Nephron progenitor cell (in vitro differentiated cells): ENCODE measurements at places on chromosomes 5 and 9.

GRCh38 chr5:61625137-61625561 is 293.1 kb downstream of the ZSWIM6 start:
- DNase-seq, result no peak

- DNase-seq, result no peak
Observed at GRCh38 chr5:33892620-33893137, 889 bp upstream of the ADAMTS12 start.

GRCh38 chr5:131281133-131281867 is 17.4 kb downstream of the CDC42SE2 start:
- DNase-seq, result no peak

- no peak for DNase-seq
Observed at GRCh38 chr9:35801328-35802128, 10.1 kb downstream of the NPR2 start.

DNA sequence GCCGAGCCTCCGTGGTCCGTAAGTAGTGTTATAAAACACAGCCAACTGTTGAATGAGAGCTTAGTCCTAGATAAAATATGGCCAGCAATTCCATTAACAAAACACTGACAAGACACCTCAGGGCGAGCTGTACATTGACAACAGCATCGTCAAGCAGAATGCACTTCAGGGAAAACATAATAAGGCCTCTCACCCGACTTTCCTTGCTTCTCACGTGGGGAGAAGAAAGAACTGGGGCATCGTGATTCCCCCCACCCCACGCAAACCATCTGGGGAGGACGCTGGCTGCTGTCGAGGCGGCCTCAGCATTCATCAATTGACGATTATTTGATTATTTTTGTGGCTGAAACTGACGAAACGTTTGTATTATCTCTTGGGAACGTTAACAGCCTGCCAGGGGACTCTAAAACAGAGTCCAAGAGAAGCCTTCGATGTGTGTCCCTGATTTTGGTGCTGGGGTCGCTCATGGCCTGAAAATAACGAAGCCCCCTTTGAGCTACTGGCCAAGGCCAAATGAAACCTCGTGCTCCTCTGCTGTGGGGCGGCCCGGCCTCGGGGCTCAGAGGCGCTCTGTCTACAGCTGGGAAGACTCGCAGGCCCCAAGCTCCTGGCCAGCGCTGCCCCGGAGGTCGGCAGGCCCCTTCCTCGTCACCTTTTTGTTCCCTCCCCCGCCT is 464 bp downstream of the GDF9 start:
- DNase-seq, result no peak

DNA sequence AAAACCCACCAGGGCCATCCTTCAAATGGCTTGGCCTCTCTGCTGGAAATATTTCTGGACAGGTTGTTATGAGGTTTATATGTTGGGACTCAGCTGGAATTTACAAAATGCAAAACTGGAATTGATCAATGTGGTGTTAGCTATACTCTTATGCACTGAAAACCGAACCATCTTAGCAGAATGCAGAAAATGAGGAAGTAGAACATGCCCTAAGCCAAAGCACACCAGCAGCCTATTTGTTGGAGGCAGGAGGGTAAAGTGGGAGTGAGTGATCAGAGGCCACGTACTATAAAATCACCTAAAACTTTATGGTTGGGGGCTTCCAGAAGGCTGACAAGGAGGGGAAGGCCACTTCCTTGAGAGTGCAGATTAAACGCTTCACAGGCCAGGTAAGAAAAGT is 63.6 kb upstream of the C5orf63 start:
- no peak for DNase-seq

DNA sequence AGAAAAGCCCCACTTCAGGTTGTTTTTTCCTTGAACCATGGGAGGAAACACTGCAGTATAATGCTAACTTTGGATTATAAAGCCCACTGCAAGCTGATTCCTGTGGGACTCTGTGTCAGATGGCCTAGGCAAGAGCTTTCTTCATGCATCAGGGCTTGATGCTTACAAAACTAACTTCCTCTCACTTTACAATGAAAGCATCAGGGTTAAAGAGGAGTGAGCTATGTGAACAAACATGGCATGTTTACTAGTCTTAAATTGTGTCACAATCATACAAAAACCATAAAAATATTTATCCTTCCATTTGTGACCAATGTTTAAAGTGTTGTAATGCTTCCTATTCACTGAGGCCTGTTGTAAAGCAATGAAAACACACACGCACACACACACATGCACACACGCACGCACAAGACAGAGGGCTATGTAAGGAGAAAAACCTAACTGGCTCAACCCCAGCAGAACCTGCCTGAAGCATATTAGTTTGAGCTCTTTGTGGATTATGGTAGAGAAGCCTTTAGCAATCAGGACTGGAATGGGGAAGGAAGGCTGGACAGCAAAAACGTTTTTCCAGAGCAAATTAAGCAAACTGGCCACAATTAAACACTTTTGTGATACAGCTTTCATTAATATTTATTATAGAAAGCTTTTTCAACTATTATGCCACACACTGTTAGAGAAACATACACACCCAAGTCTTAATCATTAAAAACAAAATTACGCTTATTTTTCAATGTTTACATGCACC is 122.2 kb downstream of the AUH start:
- DNase-seq, result no peak

GRCh38 chr5:98543490-98543889 is 230.0 kb upstream of the RGMB start:
- no peak for DNase-seq

- no peak for DNase-seq
Observed at GRCh38 chr5:168364151-168364661, 72.8 kb downstream of the WWC1 start.

- DNase-seq, result no peak
Observed at GRCh38 chr5:24059006-24059405, 551.6 kb downstream of the PRDM9 start.

DNA sequence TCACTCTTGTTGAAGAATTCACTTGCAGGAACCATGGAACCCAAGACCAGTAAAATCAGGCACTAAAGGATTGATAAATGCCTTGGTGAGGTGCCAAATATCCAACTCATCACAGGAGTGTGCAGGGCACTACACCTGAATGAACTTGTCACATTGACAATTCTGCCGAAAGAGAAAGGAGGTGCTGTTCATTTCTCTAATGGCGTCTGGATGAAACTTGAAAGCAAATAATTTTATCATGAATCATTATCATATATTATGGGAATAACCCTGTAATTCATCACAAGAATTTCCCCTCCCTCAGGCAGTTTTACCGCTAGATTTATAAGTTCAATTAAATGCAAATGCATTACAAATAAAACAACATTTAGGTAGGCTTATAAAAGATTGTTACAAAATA is 360.0 kb downstream of the GLIS3 start:
- DNase-seq, result no peak

DNA sequence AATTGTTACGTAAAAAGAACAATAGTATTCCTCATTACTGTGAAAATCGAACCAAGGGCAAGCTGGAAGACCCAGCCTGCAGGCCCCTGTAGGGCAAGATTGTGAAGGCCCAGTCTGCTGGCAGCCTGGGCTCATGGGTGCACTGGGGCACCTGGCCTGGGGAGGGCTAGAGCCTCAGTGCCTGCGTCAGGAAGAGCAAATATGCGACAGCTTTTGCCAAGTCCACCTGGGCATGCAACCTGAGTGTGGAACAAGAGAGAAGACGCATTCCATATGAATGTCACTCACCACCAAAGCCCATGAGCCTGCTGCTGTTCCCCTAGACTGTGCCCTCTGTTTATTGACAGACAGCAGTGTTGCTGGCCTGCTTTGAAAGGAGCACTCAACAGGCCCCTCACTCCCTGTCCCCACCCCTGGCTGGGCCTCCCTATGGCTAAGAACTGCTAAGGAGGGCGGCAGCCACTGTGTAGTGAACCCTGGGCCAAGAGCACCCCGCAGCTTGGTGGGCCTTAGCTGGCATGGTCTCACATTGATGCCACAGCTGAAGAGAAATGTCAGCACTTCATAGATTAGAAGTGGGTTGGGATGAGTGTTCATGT is 28.2 kb downstream of the PSD2 start:
- DNase-seq, result no peak

GRCh38 chr5:169551696-169552095 is 31.9 kb upstream of the SPDL1 start:
- no peak for DNase-seq

DNA sequence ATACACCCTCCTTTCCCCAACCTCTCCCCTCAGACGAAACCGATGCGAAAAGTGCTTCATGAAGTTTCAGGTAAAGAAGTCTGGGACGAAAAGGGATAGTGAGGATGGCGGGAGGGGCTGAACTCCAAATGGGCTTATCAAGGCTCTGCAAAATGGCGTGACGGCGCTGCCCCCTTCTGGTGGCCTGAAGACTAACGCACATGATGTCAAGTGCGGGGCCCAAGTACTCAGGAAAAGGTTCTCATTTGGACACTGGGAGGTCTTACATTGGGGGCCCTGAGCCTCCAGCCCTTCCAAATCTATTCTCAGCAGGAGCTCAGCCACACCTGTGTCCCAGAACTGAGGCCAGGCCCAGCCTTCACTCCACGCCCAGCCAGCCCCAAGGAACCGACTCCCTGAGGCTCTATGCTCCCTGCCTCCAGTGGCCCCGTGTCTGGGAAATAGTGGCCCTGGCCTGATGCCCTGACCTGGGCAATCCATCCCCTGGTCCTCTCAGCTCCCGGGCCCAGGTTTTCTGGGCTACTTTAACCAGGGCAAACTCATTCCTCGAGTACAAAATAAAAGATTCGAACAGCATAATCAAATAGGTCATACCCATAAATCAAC is 119.9 kb downstream of the KCNIP1 start:
- peak; percentile 76 for DNase-seq

DNA sequence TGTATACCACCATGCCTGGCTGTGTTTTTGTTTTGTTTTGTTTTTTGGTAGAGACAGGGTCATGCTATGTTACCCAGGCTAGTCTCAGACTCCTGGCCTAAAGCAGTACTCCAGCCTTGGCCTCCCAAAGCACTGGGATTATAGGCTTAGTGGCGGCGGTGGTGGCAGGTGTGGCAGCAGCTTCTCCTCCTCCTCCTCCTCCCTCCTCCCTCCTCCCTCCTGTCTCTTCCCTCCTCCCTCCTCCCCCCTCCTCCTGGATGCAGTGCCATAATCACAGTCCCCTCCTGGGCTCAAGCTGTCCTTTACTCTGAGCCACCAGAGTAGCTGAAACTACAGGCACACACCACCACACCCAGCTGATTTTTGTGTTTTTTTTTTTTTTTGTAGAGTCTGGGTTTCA is 71.2 kb downstream of the UHRF2 start:
- no peak for DNase-seq

GRCh38 chr5:169216866-169217265 is 84.1 kb downstream of the SLIT3 start:
- no peak for DNase-seq

GRCh38 chr5:103232393-103232999 is 26.1 kb upstream of the MACIR start:
- no peak for DNase-seq

DNA sequence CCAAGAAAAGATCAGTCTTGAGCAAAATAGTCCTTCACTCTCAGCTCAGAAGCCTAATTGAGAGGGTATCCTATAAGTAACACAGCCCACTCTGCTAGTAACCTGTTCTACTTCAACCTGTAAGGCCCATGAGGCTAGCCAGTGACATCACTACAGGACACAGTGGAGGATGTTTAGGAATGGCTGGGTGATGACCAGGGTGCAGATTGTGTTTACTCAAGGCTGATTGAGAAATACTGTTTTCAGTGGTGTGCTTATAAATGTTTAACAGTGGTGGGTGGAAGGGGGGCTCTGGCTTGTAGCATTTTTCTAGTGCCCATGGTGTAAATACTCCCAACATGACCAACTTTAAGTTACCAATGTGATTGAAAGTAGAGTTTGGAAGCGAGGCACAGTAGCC is 159.8 kb upstream of the CCDC152 start:
- no peak for DNase-seq

DNA sequence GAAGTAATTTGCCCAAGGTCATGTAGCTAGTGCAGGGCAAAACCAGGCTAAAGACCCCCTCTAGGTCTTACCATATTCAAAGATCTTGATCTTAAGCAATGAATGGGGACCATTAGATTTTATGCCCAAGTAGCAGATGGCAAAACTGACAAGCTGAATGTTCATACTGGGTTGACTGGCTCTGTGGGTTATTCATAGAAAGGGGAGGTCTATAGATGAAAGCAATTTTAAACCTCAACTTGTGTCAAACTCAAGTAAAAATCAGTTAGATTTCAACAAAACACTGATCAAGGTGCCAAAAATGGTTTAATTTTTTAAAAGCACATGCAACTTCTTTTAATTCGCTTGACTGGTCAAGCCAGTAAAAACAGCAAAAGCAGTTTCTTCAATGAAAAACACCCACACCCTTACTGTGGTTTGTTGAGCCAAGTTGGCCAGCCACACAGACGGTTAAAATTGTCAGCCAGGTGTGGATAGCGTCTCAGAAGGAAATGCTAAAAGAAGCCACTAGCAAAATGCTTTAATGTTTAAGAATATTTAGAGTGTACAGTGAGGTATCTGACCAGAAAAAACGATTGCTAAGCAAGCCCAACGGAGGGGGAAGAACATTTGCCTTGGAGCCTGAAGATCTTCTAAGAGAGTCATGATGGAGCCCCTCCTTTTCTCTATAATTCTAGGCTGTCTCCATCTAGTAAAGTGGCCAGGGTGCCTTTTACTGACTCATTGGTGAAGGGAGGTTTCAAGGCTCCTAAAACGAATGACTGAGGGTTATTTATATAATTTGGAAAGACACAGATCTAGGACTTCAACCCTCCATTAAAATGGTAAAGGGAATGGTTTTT is 539.6 kb upstream of the CLINT1 start:
- no peak for DNase-seq

DNA sequence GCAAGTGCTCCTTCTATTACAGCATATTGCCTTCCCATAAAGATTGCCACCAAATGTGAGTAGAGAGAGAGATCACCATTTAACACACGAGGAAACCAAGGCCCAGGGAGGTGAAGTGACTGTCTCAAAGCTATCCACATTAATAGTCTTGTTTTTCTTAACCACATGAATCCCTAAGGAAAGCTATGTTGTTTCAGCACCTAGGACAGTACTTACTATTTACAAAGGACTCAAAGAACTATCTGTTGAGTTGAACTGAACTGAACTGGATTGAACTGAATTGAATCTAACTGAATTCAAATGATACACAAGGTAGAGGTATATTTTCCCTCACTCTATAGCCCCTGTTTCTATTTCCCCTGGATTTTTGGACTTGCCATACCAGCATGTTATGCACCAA is 430.4 kb downstream of the CAAP1 start:
- DNase-seq, result no peak

DNA sequence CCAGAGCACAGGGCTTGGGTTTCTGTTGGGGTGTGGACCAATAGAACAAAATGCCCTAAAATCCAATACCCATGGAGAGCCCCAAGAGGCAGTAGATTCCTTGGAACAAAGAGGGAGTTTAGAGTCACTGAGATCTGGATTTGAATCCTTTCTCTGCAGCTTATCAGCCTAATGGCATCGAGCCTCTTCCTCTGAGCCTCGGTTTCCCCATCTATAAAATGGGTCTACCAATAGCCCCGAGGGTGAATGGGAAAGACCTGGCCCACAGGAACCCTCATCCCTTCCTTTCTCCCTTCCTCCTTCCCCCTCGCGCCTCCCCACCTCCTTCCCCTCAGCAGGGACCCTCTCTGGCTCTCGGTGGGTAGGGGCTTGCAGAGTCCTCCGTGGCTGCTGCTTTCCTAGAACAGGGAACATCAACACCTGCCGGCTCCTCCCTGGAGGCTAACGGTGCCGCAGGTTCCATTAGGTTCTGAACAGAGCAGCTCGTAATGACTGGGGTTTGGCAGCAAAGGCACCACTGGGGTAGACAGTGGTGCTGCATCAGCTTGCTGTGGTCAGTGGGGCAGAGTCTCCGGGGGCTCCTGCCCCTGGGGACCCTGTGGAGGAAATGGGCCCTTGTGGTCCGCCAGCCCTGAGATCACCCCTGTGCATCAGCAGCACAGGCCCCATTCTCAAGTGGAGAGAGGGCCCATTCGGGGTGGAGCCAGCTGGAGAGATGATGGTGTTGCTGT is 40.3 kb downstream of the NEK6 start:
- no peak for DNase-seq

GRCh38 chr5:55895346-55895745 is 44.2 kb downstream of the IL31RA start:
- no peak for DNase-seq
